ENCODE measurements at places on chromosomes 3 and 15. TPM values are rescaled to one million over a fixed set of nuclear protein-coding genes. Genes with fewer than 3 reads are reported as not detected.
A peak's percentile ranks its signal among the peaks of the same experiment; 100 is the strongest.

DNA sequence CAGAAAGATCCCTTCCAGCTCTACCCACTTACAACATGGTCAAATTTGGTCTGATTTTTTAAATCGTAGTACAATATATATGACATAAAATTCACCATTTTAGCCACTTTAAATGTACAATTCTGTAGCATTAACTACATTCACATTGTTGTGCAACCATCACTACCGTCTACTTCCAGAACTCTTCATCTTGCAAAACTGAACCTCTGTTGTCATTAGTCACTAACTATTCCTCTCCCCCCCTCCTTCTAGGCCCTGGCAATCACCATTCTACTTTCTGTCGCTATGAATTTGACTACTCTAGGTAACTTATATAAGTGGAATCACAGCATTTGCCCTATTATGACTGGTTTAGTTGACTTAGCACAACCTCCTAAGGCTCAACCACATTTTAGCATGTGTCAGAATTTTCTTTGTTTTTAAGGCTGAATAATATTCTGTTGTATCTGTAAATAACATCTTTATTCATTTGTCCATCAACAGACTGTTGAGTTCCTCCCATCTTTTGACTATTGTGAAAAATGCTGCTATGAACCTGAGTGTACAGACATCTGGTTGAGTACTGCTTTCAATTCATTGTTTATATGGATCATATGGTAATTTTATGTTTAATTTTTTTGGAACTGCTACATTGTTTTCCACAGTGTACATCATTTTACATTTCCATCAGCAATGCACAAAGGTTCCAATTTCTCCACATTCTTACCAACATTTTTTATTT lies 35.5 kb upstream of the CCR2 start:
- no peak for DNase-seq

- no peak for DNase-seq
Measured at GRCh38 chr3:101171681-101172191, 148.6 kb downstream of the IMPG2 start.

DNA sequence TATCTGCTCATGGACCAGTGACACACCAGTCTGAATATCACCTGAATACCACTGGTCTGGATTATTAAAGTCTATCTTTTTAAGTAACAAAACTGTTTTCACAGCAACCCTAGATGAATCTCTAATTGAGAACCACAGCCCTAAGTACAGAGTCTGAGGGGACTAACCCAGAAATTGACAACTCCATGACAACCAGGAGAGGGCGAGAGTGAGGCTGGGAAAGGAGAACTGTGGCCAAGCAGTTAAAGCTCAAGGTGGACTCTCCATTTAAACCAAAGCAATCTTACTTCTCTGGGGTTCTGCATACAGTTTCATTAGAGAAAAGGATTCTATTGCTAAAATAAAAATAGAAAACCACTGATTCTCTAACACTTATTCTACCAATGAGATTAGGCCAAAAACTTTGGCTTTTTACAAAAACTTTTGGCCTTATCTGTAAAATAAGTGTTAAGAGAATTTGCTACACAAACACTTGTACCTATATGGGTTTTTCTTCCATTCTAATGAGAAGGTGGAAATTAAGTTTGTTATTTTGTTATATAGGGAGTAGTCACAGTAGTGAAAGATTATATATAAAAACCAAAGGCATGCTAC lies 11.4 kb downstream of the NEK10 start:
- DNase-seq = peak; percentile 43

DNA sequence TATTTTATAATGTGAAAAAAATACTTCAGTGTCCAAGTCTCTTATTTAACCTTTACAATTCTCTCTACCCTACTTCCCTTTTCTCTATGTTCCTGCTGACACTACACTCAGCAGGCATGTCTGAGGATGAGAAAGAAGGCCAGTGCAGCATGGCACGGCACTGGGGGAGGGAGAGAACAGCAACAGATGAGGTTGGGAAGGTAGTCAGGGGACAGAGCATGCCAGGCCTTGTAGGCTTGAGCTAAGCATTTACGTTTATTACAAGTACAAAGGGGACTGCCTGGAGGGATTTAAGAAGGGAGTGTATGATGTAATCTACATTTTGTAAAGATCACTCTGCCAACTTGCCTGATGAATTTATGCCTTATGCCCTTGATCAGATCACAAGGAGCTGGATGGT lies 117.3 kb upstream of the WNT5A start:
- no peak for DNase-seq

DNA sequence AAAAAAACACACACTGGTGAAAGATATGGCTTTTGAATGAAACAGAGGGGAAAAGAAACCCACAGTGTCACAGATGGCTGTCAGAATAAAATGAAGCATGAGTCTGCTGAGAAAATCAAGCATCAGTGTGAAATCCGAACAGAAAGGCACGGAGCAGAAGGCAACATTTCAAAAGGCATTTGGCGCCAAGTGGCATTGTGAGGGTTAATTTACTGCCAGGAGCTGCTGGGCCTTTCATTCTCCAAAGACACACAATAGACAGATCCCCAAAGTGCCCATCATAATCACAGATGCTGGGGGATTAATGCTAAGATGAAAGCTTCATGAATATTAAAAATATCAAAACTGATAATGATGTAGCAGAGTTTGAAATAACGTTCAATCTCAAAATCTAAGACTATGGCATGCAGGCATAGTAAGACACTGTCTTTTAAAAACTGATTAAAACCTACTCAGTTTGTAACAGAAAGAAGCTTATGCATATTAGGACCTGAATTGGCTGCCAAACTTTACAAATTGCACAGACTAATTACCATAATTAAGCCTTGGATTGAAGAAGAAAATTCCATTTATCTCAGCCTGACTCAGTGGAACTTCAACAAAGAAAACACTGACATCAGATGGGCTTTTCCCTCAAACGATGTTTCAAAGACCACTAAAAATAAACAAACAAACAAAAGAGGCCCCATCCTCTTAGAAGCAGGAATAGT lies 589.2 kb downstream of the ROBO1 start:
- DNase-seq = no peak

DNA sequence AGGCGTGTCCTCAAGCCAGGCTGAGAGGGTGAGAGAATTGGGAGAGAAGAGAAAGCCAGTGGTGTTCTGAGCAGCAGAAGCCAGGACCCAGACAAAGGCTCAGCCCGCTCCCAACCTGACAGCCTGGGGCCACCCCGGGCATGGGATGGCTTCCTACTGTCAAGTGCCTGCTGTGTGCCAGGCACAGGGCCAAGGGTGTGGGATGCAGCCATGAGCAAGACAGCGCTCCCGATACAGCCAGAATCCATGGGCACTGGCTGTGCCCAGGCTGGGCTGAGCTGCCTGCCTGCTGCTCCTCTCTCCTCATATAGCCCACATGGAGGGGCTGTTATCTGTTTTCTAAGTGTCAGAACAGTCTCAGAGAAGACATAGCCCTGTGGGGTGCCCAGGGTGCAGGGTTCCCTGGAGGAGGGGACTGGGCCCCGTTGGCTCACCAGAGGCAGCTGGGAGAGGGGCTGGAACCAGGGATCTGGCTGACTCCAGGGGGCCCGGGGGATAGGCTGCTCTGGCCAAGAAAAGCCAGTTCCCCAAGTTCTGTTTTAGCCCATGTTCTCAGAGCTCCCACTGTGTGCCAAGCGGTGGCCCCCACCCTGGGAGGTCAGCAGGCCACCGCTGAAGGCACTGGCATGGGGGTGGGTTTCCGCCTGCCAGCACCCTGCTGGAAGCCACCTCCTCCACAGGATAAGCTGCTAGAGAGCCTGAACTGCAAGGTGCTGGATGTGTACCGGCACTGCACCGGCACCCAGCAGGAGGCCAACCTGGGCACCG lies 39.0 kb downstream of the CFAP100 start:
- DNase-seq = no peak

GRCh38 chr3:21036888-21037287 lies 714.1 kb downstream of the ZNF385D start:
- no peak for DNase-seq

DNA sequence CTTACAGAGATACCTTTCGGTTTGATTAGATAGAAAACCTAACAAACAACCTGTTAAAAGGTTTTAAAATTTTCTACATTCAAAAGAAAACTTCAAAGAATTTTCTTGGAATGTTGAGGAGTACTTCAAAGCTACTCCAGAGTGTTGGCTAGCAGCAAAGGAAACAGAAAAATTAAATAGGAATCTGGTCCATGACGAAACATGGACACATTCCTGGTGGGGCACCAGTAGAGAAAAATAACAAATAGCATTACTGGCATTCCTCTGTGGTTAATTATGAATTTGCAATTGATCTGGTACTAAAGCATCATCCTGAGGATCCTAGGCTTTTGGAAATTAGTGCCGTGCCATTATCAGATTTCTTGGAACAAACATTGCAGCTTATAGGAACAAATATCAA lies 59.5 kb upstream of the DPPA4 start:
- peak; percentile 71 for DNase-seq

DNA sequence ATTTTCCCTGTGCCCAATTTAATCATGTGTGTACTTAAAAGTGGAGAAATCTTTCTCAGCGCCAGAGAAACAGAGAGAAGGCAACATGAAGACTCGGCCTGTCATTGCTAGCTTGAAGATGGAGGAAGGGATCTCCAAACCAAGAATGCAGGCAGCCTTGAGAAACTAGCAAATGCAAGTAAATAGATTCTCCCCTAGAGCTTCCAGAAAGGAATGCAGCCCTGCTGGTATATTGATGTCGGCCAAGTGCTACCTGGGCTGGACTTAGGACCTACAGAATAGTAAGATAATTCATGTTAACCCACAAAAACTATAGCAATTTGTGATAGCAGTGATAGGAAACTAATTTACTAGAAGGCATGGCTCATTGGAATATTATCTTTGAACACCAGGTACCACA lies 150.9 kb upstream of the ABI3BP start:
- no peak for DNase-seq

- DNase-seq = no peak
Measured at GRCh38 chr15:85464471-85464870, 84.1 kb downstream of the AKAP13 start.

DNA sequence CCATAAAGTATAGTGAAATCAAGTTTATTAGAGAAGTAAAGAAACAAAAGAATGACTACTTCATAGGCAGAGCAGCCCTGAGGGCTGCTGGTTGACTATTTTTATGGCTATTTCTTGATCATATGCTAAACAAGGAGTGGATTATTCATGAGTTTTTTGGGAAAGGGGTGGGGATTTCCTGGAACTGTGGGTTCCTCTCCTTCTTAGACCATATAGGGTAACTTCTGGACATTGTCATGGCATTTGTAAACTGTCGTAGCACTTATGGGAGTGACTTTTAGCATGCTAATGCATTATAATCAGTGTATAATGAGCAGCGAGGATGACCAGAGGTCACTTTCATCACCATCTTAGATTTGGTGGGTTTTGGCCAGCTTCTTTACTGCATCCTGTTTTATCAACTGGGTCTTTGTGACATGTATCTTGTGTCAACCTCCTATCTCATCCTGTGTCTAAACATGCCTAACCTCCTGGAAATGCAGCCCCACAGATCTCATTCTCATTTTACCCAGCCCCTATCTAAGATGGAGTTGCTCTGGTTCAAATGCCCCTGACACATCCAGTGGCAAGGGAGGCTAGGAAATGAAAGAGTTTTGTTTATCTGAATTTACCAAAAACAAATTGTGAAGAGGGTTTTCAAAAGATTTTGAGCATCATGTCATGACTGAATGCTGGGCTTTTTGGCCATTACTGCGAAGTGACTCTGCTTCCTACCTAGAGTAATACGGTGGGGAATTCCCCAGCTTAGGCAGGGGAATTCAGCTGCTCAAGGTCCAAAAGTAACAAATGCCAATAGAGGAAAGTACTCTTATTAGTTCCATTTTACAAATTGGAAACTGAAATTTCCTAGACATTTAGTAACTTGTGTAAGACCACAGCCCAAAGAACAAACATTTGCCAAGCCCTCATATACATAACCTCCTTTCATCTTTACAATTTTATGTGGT lies 6.2 kb upstream of the SPSB4 start:
- no peak for DNase-seq

Gene ARIH2
- 83.3 TPM for total RNA-seq

Gene MAP6D1
- 4.9 TPM for total RNA-seq

Gene GUCA1C
- total RNA-seq = not detected

Measured in Caki2 (cell line).